ENCODE measurements at places on chromosomes 12 and 14. TPM values are rescaled to one million over a fixed set of nuclear protein-coding genes. Genes with fewer than 3 reads are reported as not detected.

The SLC25A21 gene
- total RNA-seq, result 1.2 TPM

The DTX1 gene
- total RNA-seq, result 62.8 TPM

The RPL36AL gene
- 186 TPM for total RNA-seq

The LALBA gene
- total RNA-seq, result not detected

The MMP19 gene
- total RNA-seq, result 0.15 TPM

The PRICKLE1 gene
- total RNA-seq, result 15.6 TPM

The BATF gene
- not detected for total RNA-seq

DNA sequence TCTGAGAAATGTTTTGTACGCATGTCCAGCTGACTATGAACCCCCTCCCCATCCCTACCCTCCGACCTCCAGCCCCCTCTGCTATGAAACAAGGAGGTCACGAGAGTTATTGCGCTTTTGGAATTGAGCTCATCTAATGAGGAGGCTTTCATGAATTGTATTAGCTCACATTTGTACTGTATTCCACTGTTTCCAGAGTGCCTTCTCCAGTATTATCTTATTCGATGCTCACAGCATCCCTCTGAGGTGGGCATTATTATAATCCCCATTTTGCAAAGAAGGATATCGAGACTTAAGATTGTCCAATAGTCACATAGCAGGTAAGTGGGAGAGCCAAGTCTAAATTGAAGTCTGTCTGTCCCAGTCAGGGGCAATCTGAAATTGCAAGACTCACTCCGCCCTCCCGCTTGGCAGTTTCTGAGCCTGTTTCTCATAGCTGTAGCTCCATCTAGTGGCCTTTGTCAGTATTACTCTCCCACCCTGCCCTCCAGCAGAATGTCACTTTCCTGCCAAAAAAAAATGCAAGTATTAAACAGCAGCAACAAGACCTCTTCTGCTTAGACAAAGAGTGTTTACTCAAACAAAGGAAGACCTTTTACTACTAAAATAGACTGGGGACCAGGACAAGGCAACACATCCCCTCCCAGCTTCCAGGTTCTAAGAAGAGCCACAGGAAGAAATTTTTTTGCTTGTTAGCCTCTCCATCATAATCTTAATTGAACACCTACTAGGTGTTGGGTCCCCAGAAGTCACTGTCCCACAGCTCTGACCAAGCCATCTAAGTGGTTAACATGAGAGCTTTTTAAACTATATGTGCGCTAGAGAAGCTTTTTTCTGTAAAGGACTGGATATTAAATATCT is 48.6 kb upstream of the TMEM233 start:
- peak; percentile 78 for DNase-seq
- H3K27ac ChIP-seq, result no peak overlapping the region
- peaks cover 33% of the 10 kb centered on the region for H3K36me3 ChIP-seq
- H3K4me1 ChIP-seq, result no peaks in the 10 kb centered on the region
- no peak overlapping the region for H3K4me3 ChIP-seq

GRCh38 chr12:113334786-113335539 is at the start of gene SLC8B1:
Gene SLC8B1 (minus strand): TSS chr12:113335109. CDS start chr12:113332878, 2,231 bp downstream.
- H3K36me3 ChIP-seq, result peaks cover 13% of the 10 kb centered on the region
- DNase-seq, result peak; percentile 95
- H3K4me3 ChIP-seq, result peak within 1 kb of the TSS; percentile 97
- peaks cover 6% of the 10 kb centered on the region for H3K4me1 ChIP-seq
- H3K27ac ChIP-seq, result peak within 1 kb of the TSS; percentile 45
- peaks cover 1% of the 10 kb centered on the region for H3K27me3 ChIP-seq

DNA sequence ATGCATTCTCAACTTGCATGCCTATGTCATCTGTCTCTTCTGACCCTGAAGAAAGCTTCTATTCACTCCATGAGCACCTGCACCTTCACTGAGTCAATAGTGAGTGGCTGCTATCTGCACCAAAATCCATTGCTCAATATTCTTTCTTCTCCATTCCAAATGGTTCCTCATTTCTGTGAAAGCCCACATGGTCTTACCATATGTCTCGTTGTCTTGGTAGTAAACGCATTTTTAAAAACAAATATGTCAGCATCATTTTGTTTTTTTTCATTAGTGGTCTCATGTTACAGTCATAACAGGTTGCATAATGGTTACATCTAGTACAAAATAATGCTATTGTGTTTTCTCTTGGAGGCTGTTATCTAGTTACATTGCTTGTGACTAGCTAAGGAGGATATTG is 106.9 kb upstream of the CPM start:
- no peak overlapping the region for H3K27ac ChIP-seq
- H3K4me1 ChIP-seq, result no peaks in the 10 kb centered on the region
- peaks cover 3% of the 10 kb centered on the region for H3K27me3 ChIP-seq
- H3K36me3 ChIP-seq, result no peaks in the 10 kb centered on the region
- H3K4me3 ChIP-seq, result no peak overlapping the region

- DNase-seq, result no peak
- H3K4me3 ChIP-seq, result no peak overlapping the region
- H3K36me3 ChIP-seq, result no peaks in the 10 kb centered on the region
- no peaks in the 10 kb centered on the region for H3K4me1 ChIP-seq
These were observed 408.3 kb downstream of the AACS start for GRCh38 chr12:125473501-125473900.

DNA sequence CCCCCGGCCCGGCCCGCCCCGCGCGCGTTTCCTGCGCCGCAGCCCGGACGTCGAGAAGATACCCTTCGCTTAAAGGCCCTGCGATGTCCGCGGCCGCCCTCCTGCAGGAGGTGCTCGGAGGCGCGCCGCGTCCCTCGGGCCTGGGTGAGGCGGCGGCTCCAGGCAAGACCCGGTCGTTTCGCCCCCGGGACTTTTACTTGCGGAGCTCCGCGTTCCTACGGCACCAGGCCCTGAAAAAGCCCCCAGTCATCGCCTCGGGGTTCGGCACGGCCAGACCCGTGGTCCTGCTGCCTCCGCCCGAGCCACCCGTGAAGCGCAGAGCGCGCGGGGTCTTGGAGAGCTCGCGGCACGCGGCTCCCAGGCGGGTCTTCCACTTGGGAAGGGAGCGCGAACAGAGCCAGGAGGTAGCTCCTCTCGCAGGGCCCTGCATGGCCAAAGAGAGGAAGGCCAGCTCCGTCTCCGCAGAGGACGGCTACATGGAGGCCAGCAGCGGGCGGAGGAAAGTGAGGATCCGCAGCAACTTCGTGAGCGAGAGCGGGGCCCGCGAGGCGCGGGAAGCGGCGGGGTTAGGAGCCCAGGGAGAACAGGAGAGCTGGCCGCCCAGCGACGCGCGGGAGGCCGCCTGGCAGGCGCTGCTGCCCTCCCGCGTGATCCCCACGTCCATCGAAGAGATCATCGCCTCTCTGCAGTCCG is 26.9 kb downstream of the TTC6 start:
- peaks cover 36% of the 10 kb centered on the region for H3K4me1 ChIP-seq
- peak; percentile 54 for DNase-seq
- H3K27me3 ChIP-seq, result peaks cover 2% of the 10 kb centered on the region

GRCh38 chr12:29582146-29582545 is 84.7 kb upstream of the OVCH1 start:
- H3K4me3 ChIP-seq, result no peak overlapping the region
- no peaks in the 10 kb centered on the region for H3K36me3 ChIP-seq
- no peak for DNase-seq

DNA sequence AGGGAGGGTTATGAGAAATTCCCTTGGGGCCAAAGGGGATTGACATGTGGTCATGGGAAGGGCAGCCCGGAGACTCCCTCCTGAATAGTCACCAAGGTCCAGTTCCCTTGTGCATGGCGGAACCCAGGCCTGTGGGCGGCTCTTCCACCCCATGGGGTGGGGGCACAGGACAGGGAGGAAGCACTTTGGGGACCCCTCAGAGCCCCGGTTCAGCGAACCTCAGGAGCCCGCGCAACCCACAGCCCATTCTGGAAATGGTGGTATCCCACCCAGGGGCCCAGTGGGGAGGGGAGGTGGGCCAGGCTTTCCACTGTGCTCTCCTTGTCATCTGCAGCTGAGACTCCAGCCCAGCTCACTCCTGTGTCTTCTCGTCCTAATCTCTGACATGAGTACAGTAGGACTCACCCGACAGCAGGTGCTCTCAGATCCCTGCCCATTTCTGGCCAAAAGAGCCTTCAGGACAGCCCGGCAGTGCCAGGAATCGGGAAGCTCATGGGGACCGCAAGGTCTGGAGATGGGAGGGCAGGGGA is 255.2 kb upstream of the SFSWAP start:
- H3K27ac ChIP-seq, result no peak overlapping the region
- H3K27me3 ChIP-seq, result peaks cover 4% of the 10 kb centered on the region
- DNase-seq, result no peak
- no peaks in the 10 kb centered on the region for H3K36me3 ChIP-seq

- DNase-seq, result no peak
- no peak overlapping the region for H3K27ac ChIP-seq
- no peaks in the 10 kb centered on the region for H3K27me3 ChIP-seq
- H3K36me3 ChIP-seq, result no peaks in the 10 kb centered on the region
- peaks cover 12% of the 10 kb centered on the region for H3K4me1 ChIP-seq
- H3K4me3 ChIP-seq, result no peak overlapping the region
These were observed 9.9 kb downstream of the CCDC175 start for GRCh38 chr14:59566725-59567124.

DNA sequence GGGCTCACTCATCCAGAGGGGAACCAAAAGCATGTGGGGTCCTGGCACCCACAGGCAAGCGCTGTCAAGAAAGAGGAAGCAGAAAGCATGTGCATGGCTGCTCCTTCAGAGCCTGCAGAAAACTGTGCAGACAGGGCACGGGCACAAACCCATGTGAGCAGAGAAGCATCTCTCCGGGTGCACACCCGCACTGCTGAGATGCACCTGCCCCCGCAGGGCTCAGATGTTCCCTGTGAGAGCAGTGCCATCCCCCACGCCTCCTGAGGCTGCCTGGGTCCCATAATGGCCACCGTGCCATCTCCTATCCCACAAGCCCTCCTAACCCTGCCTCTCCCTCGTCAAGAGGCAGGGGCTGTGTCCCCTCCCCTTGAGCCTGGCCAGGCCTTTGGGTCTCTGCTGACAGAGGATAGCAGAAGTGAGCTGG is 32.3 kb upstream of the INF2 start:
- H3K27ac ChIP-seq, result no peak overlapping the region
- peaks cover 5% of the 10 kb centered on the region for H3K4me1 ChIP-seq
- H3K4me3 ChIP-seq, result no peak overlapping the region
- DNase-seq, result no peak
- peaks cover 35% of the 10 kb centered on the region for H3K36me3 ChIP-seq

DNA sequence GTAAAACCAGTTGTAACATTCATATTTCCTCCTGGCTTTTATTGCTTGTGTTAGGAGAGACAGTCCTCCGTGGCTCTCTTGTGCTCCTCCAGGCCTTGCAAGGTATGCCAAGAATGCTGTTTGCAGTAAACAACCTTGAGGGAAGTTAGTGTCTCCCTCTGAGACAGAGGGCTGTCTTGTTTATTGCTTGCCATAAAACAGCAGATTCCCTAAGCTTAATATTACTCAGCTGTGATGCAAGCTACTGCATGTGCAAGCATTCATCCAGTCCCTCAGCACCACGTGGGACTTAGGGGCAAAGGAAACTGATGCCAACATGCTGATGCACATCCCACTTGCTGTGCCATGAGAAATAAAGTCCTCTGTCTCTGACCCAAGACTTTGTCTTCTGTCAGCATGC is 6.6 kb downstream of the POMT2 start:
- no peak for DNase-seq
- H3K27ac ChIP-seq, result no peak overlapping the region
- peaks cover 4% of the 10 kb centered on the region for H3K27me3 ChIP-seq
- H3K36me3 ChIP-seq, result no peaks in the 10 kb centered on the region
- H3K4me1 ChIP-seq, result peaks cover 5% of the 10 kb centered on the region

GRCh38 chr14:103019826-103020225 is 37.5 kb downstream of the CDC42BPB start:
- H3K4me1 ChIP-seq, result peaks cover 86% of the 10 kb centered on the region
- peak overlapping the region; percentile 71 for H3K4me3 ChIP-seq
- H3K27me3 ChIP-seq, result peaks cover 12% of the 10 kb centered on the region
- peaks cover 28% of the 10 kb centered on the region for H3K36me3 ChIP-seq
- H3K27ac ChIP-seq, result peak overlapping the region; percentile 90

DNA sequence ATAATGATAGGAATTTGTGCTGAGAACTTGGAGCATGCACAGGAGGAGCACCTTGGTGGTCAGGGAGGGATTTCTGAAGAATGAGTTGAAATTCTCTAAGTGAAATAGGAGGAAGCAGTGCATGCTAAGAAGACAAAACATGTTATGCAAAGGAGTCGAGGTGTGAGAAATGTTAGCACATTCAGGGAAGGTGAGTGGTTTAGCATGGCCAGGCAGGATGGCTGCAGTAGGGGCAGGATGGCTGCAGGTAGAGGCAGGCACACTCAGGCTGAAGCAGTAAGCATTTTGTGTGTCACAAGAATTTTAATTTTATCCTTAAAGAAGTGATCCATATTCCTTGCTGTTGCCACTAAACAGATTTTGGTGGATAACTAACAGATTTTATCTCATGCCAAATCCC is 46.3 kb downstream of the CATSPERB start:
- no peaks in the 10 kb centered on the region for H3K27me3 ChIP-seq
- no peak overlapping the region for H3K27ac ChIP-seq
- peaks cover 2% of the 10 kb centered on the region for H3K36me3 ChIP-seq
- H3K4me3 ChIP-seq, result no peak overlapping the region
- H3K4me1 ChIP-seq, result no peaks in the 10 kb centered on the region

DNA sequence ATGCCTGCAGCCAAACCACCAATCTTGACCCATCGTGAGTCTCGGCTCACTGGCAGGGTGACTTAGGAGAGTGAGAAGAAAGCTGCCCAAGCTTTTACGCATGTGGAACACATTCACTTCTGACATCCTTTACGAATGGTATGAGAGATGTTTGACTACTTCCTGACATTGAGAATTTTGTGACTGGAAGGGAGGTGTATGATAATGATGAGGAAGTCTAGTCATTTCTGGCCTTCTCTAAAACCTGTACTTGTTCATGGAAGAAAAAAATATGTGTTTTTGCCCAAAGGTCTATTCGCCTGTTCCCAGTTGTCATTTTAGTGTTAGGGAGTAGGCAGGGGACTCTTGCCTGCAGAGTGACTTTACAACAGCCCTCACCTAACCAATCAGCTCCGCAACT is 227.2 kb upstream of the ATP2B1 start:
- no peaks in the 10 kb centered on the region for H3K36me3 ChIP-seq
- H3K27ac ChIP-seq, result no peak overlapping the region
- no peak overlapping the region for H3K4me3 ChIP-seq
- peaks cover 5% of the 10 kb centered on the region for H3K4me1 ChIP-seq

DNA sequence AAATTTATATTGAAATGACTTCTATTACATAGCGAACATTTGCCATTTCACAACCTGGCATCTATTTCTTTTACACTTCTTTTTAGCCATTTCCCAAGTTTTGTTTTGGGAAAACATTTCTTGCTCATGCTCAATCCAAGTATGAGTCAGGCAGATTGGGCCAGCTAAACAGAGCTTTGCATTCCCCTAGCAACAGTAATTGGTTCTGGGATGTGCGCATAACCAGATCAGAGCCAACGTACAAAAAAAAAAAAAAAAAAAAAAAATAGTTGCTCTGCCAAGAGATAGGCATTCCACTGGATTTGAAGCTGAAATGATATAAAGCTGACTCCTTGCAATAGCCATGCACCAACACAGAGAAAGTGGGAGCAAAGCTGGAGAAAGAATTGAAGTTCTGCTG is 37.5 kb downstream of the PLCZ1 start:
- no peak for DNase-seq
- no peaks in the 10 kb centered on the region for H3K27me3 ChIP-seq
- no peaks in the 10 kb centered on the region for H3K36me3 ChIP-seq

- H3K4me1 ChIP-seq, result peaks cover 20% of the 10 kb centered on the region
These were observed 96.8 kb downstream of the EP400 start for GRCh38 chr12:132046561-132046960.
